ENCODE measurements at places on chromosomes 16 and 17.

DNA sequence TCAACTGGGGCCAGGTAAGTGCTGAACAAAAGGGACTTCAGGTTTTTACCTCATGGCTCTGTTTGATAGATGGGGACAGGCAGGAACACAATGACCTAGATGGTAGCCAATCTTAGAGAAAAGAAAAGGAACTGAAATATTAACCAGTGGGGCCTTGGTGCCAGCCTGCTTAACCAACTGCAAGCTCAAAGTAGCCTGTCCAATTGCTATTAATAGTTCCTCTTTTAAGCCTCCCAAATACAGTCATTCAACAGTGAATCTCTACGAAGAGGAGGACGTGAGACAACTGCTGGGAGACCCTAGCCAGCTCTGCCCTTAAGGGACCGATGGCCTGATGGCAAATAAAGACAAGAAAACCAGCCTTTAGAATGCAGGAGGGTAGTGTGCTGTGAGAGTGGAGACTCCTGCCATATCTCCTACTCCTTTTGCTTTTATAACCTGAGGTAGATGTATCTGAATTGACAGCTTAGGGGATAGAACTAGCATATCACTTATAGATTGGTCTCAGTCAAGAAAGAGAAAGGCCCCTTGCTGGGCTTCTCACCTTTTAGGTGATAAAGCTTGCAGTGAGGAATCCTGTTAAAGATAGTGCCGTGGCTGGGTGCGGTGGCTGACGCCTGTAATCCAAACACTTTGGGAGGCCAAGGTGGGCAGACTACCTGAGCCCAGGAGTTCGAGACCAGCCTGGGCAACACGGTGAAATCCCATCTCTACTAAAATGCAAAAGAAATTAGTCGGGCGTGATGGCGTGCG is 28.3 kb downstream of the ARSG start:
- DNase-seq, result no peak

- no peak for DNase-seq
These were observed 40.5 kb downstream of the CEP95 start for GRCh38 chr17:64547319-64547718.

- DNase-seq, result no peak
These were observed 22.1 kb downstream of the MAP1LC3B start for GRCh38 chr16:87414251-87414680.

DNA sequence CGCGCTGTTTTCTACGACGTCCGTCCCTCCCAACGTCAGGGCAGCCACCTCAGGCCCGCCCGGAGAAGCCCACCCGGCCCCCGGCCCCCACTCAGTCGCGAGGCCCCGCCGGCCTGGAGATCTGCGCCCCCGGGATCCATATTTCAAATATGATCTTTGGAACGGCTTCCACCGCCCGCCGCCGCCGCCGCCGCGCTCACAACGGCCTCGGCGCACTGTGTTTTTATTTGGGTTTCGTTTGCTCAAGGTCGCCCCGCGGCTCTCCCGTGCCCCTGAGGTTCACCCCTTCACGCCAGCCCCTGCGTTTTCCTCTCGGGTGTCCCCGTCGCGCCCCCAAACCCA is 4.2 kb upstream of the CBX4 start:
- DNase-seq, result no peak

DNA sequence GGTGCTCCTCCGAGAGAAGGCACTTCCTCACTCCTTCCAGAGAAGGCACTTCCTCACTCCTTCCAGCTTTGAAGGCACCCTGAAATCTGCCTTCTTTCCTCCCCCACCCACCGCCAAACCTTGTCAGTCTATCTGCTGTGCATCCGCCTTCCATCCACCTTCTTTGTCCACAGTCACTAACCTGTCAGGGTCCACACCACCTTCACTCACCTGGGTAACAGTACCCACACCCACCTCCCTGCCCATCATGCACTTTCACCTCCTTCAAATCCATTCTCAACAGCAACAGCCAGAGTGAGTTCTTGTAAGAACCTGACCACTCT is 5.2 kb downstream of the CCDC102A start:
- DNase-seq, result no peak

GRCh38 chr16:55824473-55825000 is 8.4 kb downstream of the CES1 start:
- no peak for DNase-seq

DNA sequence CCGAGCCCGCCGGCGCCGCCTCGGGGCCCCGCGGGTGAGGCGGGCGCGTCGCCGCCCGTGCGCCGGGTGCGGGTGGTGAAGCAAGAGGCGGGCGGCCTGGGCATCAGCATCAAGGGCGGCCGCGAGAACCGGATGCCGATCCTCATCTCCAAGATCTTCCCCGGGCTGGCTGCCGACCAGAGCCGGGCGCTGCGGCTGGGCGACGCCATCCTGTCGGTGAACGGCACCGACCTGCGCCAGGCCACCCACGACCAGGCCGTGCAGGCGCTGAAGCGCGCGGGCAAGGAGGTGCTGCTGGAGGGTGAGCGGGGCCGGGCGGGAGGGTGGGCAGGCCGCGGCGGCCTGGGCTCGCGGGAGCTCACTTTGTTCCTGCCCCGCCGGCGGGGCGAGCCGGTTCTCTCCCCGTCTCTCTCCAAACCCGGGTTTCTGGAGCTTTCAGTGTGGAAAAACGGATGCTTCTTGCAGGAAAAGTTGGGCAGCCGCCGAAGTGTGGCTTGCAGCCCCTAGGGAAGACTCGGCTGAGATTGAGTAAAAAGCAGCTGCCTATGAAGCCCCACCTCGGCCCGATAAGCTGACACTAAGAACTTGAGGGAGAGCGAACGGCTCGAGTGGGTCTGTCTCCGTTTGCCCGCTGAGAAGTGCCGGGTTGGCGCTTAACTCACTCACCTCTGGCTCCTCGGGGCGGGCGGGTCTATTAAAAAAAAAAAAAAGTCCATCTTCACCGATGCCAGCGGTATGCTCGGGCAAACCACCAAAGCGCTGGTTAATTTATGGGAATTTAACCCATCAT is 677 bp downstream of the SNTB2 start:
- peak; percentile 20 for DNase-seq

- no peak for DNase-seq
These were observed 103.9 kb upstream of the NETO2 start for GRCh38 chr16:47247690-47248089.

- DNase-seq, result no peak
These were observed 5.4 kb upstream of the GOSR2 start for GRCh38 chr17:46917516-46917915.

GRCh38 chr17:61444075-61444474 is 8.1 kb upstream of the TBX4 start:
- no peak for DNase-seq

GRCh38 chr17:82726427-82726826 is 9.0 kb upstream of the FN3K start:
- no peak for DNase-seq

DNA sequence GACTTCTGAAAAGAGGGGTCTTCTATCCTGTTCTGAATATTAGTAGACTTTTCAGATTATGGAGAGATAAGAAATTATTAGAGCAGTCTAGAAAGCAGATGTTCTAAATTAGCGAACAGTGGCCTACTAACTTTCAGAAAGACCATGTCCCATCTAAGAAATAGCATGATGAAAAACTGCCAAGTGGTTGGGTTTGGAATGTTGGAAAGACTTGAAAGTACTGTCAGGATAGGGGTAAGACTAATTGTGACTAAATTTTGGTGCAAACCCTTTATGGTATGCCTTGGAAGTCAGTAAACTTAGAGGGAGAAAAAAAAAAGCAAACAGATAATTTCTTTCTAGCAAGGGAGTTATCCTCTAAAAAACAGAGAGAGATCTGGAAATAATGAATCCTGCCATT is 41.1 kb downstream of the TANGO6 start:
- no peak for DNase-seq

GRCh38 chr17:5591966-5592365 is 7.7 kb upstream of the NLRP1 start:
- DNase-seq, result no peak

- DNase-seq, result no peak
These were observed 36.0 kb downstream of the LGALS9 start for GRCh38 chr17:27666831-27667560.

DNA sequence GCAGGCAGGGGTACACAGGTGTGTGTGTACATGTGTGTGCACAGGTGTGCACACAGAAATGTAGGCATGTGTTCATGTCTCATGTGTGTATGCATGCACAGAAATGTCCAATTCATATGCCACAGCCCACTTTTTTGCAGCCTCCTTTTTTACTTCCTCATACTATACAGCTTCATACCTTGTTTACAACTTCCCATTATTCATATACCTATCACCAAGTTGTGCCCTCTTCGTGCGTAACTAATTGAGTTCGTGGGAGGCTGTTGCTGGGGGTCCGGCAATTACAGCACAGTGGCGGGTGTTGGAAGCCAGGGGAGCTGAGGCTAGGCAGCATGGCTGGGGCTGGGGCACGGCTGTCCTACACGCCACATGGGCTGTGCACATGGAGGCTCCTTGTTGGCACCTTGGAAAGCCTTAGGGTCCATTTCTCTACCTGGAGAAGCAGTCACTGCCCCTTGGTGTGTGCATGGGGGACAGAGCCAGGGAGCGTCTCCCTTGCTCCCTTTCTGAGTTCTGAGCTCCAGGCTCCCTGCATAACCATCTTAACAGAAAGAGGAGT is 266.7 kb downstream of the ENGASE start:
- DNase-seq, result no peak
